ENCODE measurements at places on chromosomes 7 and 10.

GRCh38 chr10:16545116-16545736 lies 23.5 kb upstream of the C1QL3 start:
- peak; percentile 61 for ATAC-seq

- ATAC-seq, result peak; percentile 2
These were observed 166.9 kb downstream of the RNF216 start for GRCh38 chr7:5614600-5614999.

- ATAC-seq, result peak; percentile 95
These were observed 336.9 kb upstream of the NPSR1 start for GRCh38 chr7:34320926-34321661.

DNA sequence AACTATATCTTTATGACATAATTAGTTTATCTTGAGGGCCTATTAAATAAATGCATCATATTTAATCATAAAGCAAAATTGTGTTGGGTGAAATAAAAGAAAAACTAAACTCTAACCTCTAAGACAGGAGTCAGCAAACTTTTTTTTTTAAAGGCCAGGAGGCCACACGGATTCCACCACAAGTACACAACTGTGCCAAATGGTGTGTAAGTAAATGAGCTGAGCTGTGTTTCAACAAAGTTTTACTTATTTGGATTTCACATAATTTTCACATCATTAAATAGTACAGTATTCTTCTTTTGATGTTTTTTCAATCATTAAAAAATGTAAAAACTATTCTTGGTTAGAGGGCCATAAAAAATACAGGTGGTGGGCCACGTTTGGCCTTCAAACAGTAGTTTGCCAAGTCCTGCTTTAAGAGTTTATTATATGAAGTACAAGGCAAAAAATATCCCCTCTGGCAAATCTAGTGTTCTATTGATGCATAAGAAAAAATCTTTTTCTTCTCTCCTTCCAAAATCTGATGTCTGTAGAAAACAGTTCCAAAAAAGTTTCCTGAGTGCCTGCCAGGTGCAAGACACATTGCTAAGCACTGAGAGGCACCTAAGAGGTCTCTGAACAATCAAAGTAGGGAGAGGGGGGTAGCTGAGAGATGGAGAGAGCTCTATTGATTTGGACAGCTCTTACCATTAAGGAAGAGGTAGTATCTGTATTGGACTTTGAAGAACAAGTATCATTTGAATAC lies 26.5 kb upstream of the SPOCK2 start:
- ATAC-seq, result no peak

DNA sequence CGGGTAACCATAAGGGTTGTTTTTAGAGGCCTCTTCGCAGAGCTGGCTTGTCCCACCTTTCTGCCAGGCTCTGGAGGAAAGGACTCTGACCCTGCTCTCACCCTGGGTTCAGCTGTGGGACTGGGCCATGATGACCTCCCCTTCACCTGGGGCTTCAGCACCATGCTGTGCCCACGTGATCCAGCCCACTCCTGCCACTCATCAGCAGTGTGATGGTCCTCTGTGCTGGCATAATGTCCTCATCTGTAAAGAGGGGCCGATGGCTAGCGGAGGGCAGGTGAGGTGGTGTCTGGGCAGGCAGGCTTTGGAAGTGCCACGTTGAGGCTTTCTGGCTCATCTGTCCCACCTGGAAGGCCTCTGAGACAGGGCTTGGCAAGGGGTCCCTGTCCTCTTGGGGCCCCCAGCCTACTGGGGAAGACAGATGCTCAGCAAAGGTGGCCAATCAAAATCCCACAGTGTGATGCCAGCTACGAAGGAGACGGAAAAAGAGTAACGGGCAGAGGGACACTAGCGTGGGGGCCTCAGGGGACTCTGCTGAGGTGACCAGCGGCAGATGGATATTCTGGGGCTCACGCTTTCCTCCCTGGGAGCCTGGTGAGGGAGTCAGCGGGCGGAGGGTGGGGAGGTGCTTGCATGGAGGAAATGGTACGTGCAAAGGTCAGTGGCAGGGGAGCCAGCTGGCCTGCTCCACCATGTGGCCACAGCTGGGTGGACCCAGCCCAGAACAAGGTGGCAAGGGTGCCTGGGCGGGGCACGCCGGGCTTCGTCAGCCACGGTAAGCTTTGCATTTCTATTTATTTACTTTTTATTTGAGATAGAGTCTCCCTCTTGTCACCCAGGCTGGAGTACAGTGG lies 5.4 kb downstream of the LRWD1 start:
- no peak for ATAC-seq

DNA sequence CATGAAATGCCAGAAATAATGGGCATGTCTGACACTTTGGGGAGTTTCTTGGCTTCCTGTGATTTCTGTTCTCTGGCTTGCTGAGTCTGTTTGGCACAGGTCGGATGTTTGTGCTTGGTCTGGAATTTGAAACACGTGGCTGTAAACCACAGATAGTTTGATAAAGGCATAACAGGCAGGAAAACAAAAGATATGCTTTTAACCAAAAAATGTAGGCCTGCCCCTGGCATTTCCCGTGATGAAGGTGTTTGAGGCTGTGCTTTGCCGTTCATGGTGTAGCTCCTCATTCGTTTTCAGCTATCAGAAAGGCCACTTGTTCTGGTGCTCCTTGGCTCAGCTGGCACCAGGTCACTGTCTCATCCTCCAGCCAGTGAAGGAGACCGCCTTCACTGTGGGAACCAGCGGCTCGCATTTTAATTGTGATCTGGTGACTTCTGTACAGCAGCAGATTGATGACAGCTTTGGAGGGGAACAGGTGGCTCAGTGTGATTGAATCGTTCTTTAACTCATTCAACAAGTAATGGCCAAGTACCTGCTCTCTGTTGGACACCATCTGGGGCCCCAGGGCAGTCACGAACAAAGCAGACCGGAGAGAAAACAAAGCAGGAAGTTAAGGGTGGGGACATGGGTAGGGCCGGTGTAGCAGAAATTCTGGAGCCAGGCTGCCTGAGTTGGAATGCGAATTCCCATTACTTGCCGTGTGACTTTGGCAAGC lies 111.5 kb downstream of the CCNY start:
- peak; percentile 87 for ATAC-seq

DNA sequence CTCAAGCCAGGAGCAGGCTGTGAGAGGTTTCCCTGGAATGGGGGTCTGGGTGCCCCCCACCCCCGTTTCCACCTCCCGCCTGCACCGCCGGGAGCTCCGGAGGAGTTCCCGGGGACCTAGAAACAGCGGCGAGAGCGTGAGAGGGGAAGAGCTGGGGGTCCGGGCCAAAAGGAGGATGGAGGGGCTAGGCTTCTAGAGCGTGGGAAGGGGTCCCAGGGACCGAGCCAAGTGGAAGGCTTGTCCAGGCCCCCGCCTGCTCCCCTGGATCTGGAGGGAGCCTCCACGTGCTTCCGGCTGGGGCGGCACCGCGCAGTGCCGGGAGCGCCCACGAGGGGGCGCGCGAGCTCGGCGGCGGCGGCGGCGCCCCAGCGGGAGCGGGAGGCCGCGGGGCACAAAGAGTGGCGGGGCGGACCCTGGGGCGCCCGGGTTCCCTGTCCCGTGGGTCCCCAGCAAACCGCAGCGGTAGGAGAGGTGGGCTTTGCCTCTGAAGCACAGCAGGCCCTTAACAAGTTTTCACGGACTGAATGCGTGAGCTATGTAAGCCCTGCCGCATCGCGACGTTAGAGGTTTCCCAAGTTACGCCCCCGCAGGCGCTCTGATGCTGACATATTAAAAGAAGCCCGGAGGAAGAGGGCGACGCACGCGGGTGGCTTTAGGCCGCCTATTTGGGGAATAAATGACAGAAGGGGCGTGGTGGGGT lies 104.4 kb upstream of the LRRC4 start:
- peak; percentile 94 for ATAC-seq

DNA sequence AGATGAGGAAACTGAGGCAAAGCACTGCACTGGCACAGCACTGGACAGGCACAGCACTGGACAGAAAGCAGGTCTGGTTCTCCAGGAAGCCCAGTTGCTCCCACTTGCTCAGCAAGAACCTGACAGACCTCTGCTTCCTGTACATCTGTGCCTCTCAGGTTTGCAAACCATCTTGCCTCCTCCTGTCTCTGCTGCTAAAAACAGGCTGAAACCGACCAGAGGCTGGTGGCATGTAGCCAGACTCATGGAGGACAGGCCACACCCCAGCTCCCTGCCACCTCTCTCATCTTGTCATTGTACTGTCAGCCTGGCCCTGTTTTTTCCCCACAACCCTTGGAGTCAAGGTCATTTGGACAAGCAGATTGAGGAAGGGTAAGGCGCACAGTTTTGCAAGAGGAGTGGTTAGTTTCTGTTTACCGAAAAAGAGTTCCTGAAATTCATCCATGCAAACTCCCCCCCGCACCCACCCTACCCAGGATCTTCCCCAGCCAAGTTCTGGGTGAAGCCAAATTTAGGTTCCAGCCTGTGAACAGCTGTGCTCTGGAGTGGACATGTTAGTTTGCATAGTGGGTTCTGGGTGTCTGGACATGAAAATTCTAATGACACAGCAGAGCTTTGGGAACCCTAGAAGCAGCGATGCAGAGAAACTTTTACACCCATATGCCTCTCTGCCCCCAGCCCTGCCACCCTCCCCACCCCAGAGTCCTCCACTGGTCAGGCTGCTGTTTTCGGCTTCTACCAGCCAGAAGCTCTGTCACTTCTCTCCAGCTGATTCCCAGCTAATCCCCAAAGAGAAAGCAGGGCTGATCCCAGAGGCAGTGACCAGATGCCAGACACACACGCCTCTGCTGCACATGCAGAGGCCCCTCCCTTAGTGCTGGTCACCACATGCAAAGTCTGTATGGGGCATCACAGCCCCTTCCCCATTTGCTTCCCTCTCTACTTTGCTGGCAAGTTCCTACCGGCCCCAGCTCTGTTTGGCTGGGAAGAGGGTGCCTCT lies 8.5 kb upstream of the C10orf105 start:
- peak; percentile 27 for ATAC-seq

DNA sequence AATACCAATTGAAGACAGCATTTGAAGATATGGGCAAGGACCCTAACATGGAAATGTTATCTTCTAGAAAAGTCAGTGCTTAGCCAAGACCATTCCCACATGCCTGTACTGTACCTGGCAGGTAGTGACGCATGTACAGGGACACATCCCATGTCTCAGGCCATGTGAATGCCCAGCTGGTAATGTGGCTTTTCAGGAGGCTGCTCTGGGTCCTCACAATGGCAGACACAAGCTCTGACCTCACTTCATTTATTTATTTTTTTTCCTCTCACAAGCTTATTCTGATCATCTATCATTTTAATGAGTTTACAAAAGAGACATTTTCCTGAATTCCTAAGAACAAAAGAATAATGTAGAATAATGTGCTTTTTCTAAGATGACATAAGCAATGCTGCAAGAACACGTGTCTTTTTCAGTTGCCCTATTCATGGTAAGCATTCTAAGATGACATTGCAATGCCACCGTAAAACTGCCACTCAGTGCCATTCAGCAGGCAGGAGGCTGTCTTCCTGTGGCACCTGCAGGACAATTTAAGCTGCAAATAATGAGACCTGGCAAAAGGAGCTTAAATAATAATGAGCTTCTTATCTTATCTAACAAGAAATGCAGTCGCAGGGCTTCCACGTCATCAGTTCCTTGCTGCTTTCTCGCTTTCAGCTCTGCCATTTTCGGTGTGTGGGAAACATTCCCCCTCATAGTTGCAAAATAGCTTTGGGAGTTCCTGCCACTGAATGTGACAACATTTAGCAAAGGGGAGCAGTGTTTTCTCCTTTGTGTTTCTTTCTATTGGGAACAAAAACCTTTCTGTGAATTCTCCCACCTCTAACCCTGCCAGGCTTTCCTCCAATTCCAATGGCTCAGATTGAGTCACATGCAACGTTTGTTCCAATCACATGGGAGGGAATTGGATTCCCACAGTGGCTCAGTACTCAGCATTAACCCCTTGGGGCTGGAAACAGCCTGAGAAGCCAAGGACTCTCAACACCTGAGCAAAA lies 113.0 kb downstream of the SEC23IP start:
- ATAC-seq, result no peak

GRCh38 chr7:132145466-132145865 lies 430.8 kb downstream of the PLXNA4 start:
- peak; percentile 92 for ATAC-seq

- ATAC-seq, result no peak
These were observed 26.8 kb upstream of the ARMC3 start for GRCh38 chr10:22900841-22901601.

GRCh38 chr7:120867932-120868331 lies 10.0 kb upstream of the TSPAN12 start:
- ATAC-seq, result no peak

GRCh38 chr10:88848499-88848898 lies 3.1 kb downstream of the ANKRD22 start:
- ATAC-seq, result peak; percentile 84

DNA sequence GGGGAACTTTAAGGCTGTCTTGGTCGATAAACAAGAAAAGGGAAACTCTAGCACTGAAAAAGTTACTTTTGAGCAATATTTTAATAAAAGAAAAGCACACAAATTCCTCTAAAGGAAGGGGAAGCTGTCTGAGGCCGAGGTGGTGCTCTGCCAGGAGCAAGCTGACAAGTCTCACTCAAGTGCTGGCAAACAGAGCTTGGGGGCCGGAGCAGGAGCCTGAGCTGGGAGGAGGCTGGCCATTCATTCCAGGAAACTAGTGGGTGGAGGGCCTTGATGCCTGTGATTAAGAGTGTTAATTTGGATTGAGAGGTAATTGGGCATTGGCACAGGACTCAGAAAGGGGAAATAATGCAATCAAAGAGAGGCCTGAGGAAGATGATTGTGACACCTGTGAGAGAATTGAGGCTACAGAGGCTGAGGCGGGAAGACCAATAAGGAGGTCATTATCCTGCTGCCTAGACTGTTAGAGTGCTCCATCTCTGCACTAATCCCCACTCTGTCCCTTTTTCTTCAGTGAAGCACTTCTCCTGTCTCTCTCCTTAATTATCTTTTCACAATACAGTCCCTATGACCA lies 154.9 kb upstream of the COL1A2 start:
- no peak for ATAC-seq

GRCh38 chr7:134463751-134464150 lies 4.9 kb upstream of the AKR1B1 start:
- ATAC-seq, result no peak

DNA sequence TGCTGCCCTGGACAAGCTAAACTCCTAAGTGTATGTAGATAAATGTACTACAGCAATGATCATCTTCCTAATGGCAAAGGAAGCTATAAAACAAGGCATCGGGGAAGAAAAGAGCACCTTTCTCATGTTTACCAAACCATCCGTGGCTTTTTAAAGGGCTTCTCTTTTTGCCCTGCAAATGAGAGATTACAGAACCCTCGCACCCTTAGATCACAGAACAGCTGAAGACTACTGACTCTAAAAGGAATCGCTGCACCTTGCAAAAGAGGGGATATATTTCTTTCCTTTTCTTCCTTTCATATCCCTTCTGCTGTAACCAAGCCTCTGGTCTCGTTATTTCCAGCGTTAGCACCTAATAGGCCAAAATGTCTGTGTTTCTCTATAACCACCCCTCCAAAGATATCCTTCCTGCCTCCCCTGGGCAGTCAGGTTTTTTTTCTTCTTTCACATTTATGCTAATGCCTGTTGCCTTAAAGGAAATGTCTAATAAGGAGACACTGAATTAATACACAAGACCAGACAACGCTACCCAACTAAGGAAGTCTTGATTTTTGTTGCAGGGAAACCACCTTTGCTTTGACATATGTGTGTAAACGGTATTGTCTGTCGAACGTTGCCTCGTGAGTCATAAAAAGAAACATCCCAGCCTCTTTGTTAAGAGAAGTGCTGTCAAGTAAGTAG lies 10.5 kb downstream of the ST8SIA6 start:
- ATAC-seq, result no peak

GRCh38 chr7:94656925-94657731 lies 1.2 kb upstream of the SGCE start:
- peak; percentile 1 for ATAC-seq

Data from SK-N-SH treated with all-trans-retinoic acid at 6 μM for 48 hours (cell line).